Right forelimb (tissue), 1 donor: ENCODE measurements at places on chromosomes 4 and X.

DNA sequence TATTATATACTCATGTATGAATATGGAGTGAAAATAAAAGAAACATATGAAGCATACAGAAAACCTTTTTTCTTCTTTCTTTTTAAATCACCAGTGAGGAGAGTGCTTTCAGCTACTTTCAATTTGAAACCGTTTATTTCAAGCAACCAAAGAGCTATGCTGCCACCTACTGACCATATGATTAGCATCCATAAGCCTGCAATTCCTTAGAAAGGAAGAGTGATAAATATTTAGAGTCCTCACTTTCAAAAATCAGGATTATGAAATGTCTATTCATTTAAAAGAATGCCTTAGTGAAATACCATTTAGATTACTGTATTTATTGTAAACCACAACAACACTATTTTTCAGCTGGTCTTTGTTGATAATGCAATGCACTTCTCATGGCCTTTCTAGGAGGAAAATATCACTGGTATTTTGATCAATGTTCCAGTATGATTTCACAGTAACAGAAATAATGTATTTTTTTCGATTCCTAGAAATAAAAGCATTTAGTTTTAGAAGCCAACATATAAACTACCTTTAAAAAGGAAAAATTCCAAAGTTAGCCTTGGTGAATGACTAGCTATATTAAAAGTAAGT is 667.6 kb downstream of the PCDH18 start:
- no peak for DNase-seq

DNA sequence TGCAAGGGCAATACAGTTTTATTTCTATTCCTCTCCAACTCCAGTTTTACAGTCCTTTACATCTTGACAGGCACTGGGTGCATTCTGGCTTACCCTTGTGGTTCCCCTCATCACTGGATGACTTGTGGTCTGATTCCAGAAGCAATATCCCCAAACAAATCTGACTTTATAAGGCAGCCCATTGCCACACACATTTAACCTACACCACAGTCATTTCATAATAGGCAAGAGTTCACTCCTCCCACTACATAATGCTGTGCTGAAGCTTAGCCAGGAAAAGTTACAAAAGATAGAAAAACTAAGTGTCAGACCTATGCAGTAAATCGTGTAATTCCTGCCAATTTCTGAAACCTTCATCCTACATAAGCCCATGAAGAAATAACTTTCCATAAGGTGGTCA is 82.9 kb upstream of the MID1IP1 start:
- DNase-seq, result no peak

GRCh38 chr4:35965300-35965699 is 279.0 kb downstream of the ARAP2 start:
- DNase-seq, result no peak

GRCh38 chr4:115126491-115126890 is 13.1 kb upstream of the NDST4 start:
- no peak for DNase-seq

DNA sequence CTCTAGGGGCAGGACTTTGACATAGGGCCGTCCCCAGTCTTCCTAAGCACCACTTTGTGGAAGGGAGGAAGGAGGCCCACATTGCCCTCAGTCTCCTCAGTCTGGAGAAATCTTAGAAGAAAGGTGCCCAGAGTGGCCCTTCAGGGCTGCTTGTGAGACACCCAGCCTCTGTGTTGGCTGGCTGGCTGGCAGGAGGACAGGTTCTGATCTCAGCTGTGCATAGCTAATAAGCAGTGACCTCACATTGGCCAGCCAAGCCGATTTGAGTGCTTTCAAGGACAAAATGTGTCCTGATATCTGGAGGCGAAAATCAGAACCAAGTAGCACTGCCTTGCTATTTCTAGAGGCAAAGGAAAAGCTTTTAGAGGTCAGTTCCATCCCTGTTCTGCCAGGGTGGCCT is 211.5 kb downstream of the BCOR start:
- DNase-seq, result no peak

DNA sequence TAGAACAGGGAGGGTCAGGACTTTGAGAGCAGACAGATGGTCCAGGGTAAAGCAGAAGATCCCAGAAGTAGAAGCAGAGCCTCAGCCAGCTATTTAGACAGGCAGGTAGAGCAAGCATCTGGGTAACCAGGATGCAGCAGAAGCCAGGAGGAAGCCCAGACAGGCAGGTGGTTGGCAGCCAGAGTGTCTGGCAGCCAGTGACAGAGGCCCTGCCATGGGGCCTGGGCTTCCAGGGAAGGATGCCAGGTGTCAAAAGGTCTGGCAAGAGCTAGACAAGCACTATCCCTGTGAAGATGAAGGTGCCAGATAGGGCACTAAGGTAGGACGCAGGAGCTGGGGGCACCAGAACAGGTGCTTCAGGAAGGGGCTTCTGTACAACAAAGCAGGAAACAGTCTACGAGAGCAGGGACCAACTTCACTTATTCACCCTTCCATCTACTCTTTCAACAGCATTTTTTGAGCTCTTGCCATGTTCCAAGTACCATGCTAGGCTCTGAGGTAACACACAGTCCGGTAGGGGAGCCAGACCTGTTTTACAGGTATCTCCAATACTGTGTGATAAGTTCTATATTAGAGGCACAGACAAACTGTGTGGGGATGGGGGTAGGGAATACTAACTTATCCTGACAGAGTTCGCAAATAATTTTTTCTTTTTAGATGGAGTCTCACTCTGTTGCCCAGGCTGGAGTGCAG is 38.1 kb upstream of the GJB1 start:
- no peak for DNase-seq

- no peak for DNase-seq
Observed at GRCh38 chr4:87391576-87392054, 627 bp upstream of the HSD17B11 start.

GRCh38 chr4:139704915-139705485 is 39.4 kb downstream of the MGST2 start:
- DNase-seq, result no peak

DNA sequence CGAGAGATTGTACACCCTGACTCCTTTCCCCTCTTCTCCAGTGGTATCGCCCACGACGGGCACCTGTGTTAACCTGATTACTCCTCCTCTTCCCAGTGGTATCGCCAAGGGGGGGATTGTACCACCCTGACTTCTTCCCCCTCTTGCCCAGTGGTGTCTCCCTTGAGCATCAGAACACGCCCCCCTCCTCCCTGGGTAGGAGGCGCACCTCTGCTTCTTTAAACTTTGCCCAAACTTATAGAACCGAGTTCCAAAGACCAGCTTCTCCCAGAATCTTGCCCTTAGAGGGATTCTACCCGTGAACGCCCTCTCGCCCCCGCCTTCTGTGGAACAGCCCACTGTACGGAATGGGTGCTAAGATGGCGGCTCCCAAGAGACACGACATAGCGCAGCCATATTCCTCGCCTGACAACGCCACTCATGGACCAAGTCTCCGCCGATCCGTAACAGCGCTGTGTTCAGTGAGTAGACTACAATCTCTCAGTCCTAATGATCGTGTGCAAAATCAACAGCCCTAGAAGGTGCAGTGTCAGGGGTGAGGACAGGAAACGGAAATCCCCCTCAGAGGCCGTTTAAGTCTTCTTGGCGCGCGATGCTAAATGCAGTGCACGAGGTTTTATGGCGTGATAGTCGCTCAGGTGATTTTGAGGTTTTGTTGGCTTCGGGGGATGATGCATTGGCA is 4.2 kb upstream of the ZNF157 start:
- DNase-seq, result peak; percentile 76

DNA sequence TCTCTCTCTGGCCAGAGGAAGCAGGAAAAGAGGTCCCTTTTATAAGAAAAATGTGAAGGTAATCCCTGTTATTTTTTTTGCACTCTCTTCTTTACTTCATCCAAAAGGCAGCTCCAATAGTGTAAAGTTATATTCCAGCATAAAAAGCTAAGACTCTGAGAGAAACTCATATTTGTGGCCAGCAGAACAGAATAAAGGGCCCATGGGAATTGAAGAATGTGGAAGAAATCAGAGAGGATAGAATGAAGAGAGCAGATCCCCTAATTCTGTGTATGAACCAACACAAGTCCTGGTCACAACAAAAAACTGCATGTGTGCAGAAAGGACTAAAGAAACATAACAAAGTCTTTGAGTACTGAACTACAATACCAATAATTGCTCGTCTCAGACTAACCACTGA is 22.3 kb downstream of the RPS6KA6 start:
- DNase-seq, result no peak

DNA sequence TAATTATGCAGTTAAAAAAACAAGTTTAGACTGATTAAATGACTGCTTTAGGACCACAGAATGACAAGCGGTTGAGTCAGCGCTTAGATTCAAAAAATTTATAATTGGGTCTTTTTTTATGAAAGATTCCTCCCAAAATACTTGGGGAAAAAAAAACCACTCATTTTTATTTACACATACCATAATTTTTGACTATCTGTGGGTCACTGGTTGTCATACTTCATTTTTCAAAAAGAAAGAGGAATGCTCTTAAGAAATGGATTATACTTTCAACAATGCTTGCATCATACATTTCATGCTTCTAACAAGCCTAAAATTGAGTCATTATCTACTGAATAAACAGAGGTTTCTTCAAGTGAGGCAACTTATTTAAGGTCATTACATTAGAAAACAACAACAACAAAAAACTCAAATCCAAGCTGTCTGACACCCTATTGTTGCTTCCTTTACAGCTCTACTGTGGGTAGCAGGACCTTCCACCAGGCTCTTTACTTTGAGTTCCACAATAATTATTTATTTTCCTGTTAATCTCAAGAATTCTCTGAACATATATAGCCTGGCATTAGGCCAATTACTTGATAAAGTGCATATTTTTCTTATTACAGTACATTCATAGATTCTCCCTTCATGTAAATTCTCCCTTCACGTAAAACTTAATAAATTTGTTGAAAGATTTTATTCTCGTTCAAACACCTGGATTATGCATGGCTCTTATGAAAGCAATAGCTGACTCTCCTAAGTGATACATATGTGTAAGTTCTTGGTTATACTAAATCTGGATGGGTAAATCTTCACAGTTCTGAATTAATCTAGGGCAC is 445.5 kb downstream of the PCDH10 start:
- DNase-seq, result no peak

GRCh38 chr4:110898290-110898689 is 275.4 kb upstream of the PITX2 start:
- DNase-seq, result no peak
